ENCODE measurements at places on chromosomes 5 and 9.

DNA sequence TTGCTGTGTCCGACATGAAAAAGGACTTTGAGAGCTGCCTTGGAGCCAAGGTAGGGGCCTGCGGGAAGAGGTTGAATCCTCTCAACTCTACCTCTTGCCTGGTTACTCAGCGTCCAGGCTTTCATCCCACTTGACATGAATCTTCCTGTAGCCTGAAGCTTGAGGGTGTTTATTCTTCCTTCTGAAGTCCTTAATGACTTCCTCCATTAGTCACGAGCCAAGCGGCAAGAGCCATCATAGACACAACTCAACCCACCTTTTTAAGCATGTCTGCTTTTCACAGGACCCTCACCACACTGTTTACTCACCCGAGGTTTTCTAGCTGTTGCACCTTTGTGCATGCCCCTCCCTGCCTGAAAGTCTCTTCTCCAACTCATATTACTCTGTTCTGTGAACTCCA lies 40.2 kb downstream of the ACO1 start:
- DNase-seq, result no peak

DNA sequence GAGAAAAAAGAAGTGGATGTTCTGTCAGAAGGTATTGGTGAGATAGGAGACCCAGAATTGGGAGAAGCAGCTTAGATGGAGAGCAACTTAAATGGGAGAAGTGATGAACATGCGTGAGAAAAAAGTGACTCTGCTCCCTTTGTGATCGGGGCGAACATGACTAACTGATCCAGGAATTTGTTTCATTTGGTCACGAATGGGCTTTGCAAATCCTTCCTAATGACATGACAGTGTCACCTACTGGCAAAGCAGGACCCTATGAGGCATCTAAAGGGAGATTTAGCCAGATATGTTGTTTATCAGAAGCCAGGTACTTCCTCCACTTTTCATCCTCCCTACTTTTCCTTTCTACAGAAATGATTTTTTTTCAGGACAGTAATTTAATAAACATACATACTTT lies 787.4 kb upstream of the RGMB start:
- peak; percentile 88 for DNase-seq

DNA sequence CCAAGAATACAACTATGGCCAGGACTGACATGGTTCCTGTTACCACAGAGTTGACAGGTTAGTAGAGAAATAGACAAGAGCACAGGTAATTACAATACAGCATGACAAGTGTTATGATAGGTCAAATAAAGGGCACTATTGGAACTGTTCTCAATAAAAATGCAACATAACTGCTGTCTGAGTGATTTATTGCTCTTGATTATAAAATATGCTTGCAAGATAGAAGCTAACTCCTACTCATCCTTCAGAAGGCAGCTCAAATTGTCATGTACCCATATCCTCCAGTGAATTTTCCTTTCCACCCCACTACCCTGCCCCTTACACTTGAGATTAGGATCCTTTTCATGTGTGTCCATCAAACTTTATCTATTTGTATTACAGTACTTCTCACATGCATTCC lies 35.1 kb upstream of the ATG10 start:
- DNase-seq, result no peak

GRCh38 chr5:64384765-64385164 lies 121.0 kb upstream of the RGS7BP start:
- no peak for DNase-seq

GRCh38 chr5:157347301-157348048 lies 81.6 kb downstream of the CYFIP2 start:
- no peak for DNase-seq

- DNase-seq, result no peak
Observed at GRCh38 chr5:81234801-81235200, 1.7 kb downstream of the CKMT2 start.

DNA sequence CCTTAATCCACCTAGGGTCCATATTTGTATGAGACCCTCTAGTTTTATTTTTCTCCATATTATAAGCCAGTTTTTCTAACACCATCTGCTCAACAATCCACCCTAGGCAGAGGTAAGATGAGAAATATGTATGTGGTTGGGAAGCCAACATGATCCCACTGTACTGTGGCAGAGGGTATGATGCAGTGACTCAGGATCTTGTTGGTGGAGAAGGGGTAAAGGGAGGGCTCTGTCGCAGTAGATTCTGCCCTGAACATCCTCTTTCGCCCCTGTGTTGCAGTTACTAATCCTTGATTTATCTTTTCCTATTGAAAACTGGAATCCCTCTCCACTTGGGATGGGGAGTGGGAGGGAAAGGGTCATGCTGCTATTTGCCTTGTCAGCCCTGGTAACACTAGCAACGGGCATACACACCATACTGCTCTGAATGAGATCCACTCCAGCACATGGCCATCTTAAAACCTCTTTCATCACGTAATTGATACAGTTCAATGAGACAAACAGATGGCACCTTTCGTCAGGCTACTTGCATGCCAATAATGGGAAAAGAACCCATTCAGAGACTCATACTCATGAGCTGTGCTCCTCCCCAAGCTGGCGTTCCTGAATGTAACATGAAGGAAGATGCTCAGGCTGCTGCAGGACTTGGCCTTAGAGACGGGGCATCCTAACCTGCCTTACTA lies 63.0 kb downstream of the ADAMTS12 start:
- DNase-seq, result no peak

DNA sequence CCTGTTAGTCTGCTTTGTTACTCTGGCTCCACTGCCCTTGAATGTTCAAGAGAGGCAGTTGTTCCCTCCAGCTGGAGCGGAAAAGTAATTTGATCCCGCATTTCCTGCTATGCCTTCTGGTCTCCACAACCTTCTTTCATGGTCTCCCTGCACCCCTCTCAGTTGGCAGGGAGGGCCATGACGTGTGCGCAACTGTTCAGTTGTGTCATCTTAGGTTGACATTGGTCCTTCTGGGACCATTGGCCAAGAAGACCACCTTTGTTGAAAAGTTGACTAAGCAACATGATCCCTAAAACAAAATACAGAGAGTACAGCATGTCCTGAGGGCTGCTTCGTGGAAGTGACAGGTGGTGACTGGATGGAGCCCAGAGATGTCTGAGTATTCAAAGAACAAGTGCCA lies 192.5 kb upstream of the TUT7 start:
- no peak for DNase-seq

DNA sequence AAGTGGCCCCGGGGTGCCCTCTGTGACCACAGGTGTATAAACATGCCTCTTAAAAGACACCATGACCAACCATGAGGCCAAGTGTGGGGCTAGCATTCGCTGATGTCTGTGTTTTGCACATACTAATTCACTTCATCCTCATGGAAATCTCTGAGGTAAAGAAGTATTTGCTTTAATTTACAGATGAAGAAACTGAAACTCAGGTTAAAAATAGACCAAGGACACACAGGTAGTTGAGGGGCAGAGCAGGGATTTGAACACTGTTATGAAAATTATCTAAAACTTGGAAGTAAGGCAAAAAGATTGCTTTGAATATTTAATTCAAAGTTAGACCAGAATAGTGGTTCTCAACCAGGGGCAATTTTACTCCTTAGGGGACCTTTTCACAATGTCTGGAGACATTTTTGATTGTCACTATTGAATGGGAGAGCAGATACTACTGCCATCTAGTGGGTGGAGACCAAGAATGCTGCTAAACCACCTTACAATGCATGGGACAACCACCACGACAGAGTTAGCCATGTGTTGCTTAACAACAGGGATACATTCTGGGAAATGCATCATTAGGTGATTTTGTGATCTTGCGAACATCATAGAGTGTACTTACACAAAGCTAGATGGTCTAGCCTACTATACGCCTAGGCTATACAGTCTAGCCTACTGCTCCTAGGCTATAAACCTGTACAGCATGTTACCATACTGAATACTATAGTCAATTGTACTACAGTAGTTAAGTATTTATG lies 8.0 kb upstream of the FXN start:
- DNase-seq, result peak; percentile 58

DNA sequence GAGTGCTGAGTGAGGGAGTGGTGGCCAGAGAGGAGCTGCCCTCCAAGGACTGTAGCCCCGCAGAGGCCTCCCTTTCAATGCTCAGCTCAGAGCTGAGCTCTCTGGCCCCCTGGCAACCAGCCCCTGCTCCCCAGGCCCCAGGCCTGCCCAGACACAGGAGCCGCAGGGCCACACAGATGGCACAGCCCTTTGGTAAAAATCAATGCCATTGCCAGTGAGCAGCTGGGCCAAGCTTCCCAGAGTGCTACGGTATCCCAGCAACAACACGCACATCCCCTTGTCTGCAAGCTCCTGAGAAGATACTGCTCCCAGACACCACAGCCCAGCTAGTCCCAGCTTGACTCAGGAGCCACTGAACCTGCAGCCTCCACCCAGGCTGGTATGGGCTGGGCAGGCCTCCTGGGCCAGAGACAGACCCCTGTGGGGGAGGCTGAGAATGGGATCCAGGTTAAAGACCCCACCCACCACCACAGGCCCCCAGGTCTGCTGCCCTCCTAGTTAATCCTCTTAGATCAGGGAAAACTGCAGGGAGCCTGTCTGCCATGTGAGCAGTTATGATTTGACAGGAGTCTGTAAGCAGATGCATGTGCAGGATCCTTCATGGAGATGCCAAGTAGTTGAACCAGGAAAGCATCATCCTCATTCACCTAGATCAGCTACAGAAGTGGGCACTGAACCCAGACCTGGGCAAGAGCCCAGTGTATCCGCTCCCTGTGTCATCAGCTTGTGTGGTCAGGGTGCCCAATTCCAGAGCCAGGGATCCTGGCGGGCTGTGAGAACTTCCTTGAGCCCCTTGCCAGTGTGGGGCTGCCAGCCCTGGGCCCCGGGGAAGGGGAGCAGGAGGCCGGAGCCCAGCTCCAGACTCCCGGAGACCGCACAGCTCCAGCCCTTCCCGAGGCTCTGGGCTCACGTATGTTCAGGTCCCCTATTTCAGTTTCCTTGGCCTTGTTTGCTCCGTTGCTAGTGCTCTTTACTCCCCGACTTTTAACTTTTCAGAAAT lies 26.7 kb upstream of the ADAMTS2 start:
- DNase-seq, result no peak

DNA sequence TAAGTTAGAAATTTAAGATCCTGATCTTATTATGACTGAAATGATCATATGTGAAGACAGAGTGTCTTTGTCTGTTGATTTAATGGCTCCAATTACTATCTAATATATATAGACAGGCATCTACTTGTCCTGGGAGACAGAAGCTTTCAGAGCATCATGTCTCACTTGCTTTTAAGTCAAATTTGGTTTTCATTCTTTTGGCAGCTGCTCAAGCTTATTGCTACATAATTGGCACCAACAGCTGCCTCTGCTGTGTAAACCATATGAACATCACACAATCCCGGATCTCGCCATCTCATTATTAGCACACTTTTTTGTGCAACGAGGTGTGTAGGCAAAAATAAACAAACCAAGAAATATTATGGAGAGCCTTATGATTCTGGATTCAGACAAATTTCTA lies 1717.9 kb downstream of the EFNA5 start:
- peak; percentile 15 for DNase-seq

DNA sequence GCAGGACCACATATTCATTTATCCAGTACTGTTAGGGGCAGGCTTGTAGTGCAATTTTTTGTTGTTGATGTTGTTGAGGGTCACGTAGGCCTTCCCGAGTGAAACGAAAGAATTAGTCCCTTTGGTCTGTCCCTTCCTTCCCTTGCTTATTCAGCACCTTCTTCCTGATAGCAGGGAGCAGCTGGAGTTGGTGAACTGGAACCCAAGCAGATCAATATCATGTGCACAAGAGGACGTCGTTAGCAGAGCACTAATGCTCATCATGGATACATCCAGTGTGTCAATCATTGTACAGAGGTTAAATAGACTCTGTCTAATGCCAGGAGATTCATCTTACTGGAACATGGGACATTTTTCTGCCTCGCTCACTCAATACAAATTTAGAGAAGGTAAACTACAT lies 33.0 kb upstream of the MAP1B start:
- no peak for DNase-seq

- no peak for DNase-seq
Observed at GRCh38 chr5:160959804-160960203, 107.8 kb upstream of the ATP10B start.

DNA sequence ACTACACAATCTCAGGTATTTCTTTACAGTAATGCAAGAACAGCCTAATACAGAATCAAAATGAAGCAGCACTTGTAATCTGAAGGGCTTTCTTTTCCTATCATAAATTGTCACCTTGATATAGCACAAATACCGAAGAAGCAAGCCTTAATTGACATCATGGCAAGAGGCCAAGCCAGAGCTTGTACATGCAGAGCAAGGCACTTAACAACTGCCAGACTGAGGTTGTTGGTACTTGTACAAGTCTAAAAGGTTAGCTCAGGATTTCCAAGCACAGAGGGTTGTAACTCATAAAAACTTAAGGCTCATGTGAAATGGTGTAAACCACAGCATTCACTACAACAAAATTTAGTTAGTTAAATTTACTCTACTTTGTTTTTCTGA lies 158.8 kb upstream of the SPEF2 start:
- DNase-seq, result no peak

DNA sequence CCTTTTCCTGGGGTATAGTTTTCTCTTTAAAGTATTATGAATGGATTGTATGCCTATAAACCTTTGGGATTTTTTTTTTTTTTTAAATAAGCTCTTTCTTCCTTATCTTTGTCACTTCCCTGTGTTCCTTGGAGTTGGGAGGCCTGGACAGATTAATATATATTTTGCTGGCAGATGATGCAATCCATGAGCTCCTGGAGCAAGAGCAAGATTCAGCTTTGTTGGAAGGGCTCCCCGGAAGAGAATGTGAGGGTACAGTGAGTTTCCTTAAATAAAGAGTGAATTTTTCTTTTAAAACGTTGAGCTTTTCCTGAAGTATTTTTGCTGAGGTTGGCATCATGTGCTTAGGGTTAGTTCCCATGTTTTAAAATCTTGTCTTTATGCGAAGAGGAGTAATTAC lies 98.7 kb upstream of the SLC28A3 start:
- peak; percentile 24 for DNase-seq

DNA sequence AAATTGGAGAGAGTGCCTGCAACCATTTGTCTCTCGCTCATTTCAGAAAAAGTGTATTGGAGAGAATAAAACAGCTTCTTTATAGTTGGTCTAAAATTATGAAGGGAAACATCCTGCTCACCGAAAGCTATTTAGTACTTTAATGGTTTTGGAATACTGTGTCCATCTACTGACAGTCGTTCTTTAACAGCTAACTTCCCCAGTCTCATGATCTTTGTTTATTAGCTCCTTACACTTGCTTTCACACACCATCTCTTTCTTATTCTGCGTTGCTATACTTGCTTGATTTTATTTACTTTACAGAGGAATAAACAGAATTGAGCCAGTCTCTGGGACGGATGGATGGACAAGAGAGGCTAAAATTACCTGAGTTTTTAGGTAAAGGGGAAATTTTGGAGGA lies 229.3 kb downstream of the CCDC171 start:
- no peak for DNase-seq

GRCh38 chr5:148912714-148913398 lies 86.4 kb downstream of the ADRB2 start:
- DNase-seq, result peak; percentile 99

GRCh38 chr5:56227691-56228090 lies 5.4 kb downstream of the ANKRD55 start:
- DNase-seq, result no peak

Measured in GM23248 (cell line).